ENCODE measurements at places on chromosomes 12 and 14.

GRCh38 chr14:32017587-32017986 is 59.5 kb upstream of the ARHGAP5 start:
- no peak for DNase-seq

DNA sequence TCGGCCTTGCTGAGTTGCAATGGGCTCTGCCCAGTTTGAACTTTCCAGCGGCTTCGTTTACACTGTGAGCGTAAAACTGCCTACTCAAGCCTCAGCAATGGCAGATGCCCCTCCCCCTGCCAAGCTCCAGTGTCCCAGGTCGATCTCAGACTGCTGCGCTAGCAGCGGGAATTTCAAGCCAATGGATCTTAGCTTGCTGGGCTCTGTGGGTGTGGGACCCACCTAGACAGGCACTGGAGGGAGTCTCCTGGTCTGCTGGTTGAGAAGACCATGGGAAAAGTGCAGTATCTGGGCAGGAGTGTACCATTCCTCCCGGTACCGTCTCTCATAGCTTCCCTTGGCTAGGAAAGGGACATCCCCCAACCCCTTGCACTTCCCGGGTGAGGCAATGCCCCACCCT is 88.2 kb downstream of the KLHL28 start:
- DNase-seq: no peak

DNA sequence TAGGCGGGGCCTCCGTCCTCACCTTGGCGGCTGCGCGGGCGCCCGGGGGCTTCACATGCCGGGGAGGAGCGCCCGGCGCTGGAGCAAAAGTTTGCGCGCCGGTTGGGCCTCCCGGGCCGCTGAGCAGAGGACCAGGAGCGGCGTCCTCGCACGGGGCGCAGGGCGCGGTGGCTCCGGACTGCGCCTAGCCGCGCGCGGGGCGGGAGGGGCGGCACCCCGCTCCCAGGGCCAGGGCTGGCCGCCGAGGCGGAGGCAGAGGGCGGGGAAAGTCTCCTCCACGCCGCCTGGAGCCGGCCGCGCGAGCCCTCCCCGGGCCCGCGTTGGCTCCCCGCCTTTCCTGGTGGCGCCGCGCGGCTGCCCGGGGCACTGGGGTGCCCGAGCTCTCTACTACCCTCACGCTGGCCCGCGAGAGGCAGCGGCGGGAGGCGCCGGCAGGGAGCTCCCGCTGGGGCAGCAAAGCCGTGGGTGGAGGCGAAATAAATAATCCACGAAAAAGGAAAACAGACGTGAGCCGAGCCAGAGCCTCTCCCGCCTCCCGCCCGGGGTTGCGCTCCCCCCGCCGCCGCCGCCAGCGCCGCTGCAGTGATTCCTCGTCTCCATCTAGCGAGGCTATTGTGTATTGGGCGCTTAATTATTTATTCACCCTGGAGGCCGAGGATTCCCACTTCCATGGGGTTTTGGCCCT is 400 bp upstream of the PRIMA1 start:
- no peak for DNase-seq

DNA sequence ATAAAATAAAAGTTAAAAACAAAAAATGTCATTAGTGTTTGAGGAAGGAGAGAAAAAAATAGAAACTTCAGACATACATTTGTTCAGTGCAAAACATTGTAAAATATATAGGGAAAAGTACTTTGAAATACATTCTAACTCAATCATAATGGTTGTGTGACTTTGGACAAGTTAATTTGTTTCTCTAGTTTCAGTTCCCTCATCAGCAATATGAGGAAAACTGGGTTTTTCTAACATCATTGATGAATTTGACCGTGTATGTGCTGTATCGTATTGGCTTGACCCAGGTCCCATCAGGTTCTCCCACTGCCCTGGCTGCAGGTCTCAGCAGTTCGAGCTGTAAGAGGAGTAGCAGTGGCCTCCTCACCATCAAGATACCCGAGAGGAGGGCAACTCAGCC is 173.9 kb upstream of the ATF7IP start:
- DNase-seq: no peak

- DNase-seq: no peak
Measured at GRCh38 chr14:33451211-33451610, 499.7 kb downstream of the EGLN3 start.

DNA sequence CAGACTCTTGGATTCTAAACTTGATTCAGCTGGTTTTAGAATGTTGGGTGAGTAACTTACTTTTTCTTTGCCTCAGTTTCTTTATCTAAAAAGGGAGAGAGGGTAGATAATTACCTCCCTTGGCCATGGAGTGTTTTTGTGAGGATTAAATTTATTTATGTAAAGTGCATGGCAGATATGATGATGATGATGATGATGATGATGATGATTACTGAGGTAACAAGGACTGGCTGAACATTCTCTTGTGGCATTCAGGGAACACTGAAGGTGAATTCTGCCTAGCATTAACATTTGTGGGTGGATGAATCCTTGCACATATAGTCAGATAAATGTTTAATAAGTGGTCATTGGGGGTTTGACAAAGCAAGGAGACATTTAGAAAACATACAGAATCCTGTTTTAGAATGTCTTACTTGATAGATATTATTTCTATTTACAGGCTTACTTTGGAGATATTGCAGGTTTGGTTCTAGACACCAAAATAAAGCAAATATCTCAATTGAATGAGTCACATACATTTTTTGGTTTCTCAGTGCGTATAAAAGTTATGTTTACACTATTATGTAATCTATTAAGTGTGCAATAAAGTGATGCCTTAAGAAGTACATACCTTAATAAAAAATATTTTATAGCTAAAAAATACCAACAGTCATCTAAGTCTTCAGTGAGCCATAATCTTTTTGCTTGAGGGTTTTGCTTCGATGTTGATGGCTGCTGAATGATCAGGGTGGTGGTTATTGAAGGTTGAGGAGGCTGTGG is 123.2 kb downstream of the SNAPC1 start:
- DNase-seq: no peak

DNA sequence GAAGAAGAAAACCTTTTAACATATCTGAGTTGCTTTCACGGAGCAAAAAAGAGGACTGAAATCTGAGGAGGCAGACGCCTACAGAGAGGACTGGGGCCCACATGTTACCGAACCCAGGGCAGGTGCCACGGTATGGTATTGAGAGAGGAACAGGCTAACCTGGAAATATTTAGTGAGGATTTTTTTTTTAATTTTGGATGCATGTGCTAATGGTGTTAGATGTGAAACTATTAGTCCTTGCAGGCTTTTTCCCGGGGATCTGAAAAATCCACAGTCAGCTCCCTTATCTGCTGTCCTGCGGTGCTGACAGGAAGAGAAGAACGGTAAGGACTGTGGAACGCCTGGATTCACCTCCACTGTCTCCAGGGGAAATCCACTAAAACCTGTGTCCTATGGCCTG is 819.7 kb downstream of the TMEM121 start:
- DNase-seq: no peak

GRCh38 chr12:32891526-32891925 is 5.1 kb downstream of the PKP2 start:
- no peak for DNase-seq

DNA sequence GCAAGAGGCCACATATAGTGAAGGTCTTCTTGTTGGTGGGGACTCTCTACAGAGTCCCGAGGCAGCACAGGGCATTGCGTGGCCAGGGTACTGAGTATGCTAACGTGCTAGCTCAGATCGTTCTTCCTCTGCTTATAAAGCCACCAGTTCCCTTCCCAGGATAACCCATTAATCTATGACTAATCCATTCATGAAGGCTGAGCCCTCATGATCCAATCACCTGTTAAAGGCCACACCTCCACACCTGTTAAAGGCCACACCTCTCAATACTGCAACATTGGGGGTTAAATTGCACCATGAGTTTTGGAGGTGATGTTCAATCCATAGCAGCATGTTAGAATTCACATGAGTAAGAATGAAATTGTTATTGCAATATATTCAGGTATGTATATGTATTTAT is 12.8 kb upstream of the YARS2 start:
- no peak for DNase-seq

DNA sequence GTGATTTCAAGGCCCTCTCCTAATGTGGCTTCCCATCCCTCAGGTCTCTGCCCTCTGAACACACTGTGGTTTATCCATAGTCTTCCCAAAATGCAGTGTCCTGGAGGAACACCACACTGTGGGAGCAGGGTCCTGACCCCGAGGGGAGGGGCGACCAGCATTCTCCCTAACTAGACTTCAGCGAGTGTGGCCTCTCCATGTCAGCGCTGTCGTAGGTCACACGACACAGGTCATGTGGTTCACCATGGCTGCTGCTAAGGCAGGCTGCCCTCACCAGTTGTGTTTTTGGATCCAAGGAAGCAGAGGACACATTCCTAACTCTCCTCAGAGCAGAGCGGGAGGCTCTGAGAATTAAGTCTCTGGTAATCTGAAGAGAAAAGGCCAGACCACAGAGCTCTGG is 50.5 kb downstream of the SSH1 start:
- no peak for DNase-seq

DNA sequence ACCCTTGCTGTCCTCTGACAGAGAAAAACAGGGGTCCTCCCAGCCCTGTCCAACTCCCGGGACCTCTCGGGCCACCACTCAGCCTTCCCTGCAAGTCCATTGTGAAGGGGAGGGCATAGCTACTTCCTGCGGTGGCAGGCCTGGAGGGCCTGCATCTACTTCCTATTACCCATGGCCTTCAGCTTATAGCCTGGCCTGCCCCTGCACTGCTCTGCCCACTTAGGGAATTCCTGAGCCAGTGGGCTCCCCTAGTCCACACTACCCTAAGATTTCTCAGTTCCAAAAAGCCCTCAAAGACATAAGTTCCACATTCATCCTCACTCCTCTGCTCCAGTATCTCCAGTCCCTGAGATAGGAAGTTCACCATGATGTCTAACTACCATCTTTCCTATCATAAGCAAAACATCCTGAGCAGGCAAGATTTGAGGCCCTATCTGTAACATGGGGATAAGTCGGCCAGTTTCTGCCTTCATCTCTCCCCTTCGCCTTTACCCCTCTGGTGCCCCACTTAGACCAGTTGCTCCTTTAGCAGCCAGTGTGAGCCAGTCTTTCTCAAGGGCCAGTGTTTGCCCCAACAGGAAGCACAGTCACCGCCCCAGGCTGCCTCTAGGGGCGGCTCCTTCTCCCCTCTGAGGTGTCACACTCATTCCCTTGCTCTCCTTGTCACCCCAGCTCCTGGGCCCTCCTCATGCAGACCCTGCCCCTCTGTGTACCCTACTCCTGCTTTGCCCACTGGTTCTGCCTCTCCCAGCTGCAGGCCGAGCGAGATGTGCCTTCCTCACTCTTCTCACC is 10.9 kb downstream of the HDAC7 start:
- peak; percentile 39 for DNase-seq

DNA sequence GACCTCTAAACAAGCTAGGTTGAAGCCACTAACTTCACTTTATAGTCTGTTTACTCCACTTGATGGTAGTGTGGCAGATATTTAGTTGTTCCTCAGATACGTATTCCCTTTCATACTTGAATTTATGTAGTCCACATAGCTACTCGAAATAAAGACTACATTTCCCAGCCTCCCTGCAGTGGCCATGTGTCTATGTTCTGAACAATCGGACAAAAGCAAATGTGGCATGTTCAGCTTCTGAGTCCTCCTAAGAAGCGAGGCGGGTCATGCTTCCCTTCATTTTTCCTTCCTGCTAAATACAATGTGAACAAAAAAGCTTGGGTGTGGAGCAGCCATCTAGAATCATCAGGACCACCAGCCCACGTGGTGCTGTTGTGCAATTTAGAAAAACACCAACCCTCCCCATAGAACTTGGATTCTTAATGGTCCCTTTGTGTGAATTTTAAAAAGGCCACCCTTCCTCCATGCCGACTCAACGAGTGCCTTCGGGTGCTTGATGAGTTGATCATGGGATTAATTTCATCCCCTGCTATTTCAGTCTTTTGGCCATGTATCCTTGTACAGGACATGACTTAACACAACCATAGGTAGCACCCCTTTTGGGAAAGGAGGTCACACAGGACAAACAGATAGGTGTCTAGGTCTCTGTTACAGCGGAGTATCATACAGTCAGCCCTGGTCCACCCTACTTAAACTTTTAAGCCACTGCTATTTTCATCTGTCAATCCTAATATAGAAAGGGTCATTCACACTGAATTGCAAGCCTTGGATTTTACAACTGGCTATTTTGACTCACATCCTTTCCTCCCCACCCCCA is 60.7 kb downstream of the ZFC3H1 start:
- DNase-seq: no peak

GRCh38 chr14:61033855-61034254 is 52.8 kb downstream of the SLC38A6 start:
- no peak for DNase-seq

GRCh38 chr12:52042706-52043385 is 8.4 kb upstream of the NR4A1 start:
- no peak for DNase-seq

DNA sequence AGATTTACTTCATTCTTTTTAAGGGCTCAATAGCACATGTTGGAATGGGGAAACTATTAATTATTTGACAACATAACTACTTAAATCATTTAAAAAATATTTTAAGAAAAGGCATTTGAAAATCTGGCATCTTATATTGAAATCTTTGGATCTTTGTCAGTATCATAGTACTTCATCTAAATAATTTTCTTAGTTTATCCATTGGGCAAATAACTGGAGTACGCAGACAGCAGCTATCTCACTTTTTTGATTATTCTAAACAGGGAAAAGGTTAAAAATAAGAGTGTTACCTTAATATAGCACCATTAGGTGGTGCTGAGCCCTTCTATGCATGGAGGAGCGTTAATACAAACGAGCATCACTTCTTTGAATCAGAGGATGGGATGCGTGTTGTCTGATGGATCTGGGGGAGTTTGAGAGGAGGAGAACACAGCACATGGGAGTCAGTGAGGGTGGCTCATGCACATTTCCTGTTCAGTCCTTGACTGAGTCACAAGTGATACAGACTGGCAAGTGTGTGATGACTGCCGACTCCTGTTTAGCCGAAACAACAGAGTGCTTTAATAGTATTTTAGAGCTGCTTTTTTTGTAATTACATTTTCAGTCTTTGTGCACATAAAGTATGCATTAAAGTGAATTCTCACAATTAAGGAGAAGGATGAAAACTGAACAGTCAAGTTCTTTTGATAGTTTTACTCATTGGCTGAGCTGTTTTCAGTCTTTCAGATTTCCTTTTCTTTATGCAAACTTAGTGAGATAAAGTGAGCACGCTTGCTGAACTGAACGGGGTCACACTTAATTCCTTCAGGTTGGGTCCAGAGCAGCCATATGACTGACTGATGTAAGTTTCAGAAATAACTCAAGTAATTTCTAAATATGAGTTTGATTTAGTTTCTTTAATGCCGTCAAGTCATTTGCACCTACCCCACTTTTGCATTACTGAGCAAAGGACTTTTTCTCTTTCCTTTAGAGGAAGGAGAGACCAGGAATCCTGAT is 92.7 kb downstream of the DIP2B start:
- DNase-seq: no peak

GRCh38 chr12:93300611-93301021 is 77.1 kb upstream of the NUDT4 start:
- no peak for DNase-seq

- no peak for DNase-seq
Measured at GRCh38 chr12:28500373-28501024, 310.2 kb downstream of the CCDC91 start.

- no peak for DNase-seq
Measured at GRCh38 chr12:62910549-62911169, 24.3 kb downstream of the PPM1H start.

DNA sequence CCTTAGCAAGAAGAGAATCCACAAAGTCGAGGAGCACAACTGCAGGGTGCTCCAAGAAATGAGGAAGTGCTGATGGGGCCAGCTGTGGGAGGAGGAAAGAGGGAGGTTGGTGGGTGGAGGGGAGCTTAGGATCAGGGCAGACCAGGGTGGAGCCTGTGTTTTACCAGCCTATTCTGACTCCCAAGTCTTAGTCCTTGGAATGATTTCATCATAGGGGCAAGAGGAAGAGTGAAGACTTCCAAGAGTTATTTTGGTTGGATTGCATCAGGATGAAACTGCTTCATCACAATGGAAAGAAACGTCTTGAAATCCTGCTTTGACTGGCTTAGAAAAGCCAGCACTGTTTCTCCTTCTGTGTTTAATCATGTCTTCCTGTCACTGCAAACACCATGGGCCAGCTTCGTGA is 194.0 kb downstream of the DPF3 start:
- no peak for DNase-seq
